Stimulated activated CD4-positive, alpha-beta T cell treated with anti-CD3 and anti-CD28 coated beads, Interleukin-1b, Interleukin-23, amount 100 ng/mL, for 1 hour (primary cell): ENCODE measurements at places on chromosomes 1 and 21.

DNA sequence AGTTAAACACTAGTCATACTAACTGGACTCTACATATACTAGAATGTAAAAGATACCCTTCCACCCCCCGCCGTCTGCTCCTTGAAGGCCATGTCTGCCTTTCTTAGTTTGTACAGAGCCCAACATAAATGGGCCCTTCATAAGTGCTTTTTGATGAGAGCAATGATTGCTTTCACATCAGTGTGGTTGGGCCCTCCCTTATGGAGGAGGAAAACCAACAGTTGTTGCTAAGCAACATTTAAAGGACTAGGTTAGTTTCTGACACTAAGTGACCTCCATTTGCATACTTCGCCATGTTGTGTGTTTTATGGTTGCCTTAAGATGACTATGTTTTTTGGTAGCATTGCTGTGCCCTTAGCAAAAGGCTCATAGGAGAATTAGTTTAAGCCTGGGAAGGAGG lies 182.0 kb upstream of the SGIP1 start:
- no peak for DNase-seq

- no peak for DNase-seq
Observed at GRCh38 chr1:12231276-12231595, 1.4 kb downstream of the VPS13D start.

- DNase-seq, result no peak
Observed at GRCh38 chr21:32253215-32253641, 25.6 kb downstream of the MIS18A start.

- DNase-seq, result no peak
Observed at GRCh38 chr1:84611091-84611490, 36.9 kb upstream of the CTBS start.

- DNase-seq, result no peak
Observed at GRCh38 chr1:5374192-5374591, 618.0 kb downstream of the NPHP4 start.

- no peak for DNase-seq
Observed at GRCh38 chr1:159944623-159945455, 574 bp downstream of the IGSF9 start.

DNA sequence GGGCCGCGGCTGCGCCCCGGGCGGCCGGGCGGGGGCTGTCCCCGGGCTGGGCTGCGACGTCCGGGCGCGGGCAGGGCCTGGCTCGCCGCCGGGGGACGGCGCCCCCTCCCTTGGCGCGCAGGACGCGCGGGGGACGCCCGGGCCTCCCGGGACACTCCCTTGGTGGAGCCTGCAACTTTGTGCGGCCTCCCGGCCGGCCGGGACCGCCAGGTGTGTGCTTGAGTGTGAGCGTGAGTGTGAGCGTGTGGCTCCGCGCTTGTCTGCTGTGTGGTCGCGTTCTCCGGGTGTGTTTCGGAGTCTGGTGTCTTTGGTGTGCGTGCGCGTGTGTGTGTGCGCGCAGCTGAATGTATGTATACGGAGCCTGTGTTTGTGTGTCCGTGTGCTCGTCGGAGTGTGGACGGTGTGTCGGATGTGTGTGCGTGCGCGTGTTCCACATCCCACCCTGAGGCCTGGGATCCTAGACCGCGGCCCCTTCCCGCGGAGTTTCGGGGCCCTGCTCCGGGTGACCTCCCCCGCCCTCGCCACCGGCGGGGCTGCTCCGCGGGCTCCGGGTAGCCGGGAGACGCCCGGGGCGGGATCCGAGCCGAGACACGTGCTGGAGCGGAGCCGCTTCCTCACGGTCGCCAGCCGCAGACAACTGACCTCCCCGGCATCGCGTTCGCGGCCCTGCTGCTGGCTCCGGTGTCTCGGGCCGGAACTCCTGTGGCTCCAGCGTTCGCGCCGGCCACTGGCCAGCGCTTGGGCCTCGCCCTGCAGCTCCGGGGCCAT lies 1.7 kb downstream of the PTPRU start:
- no peak for DNase-seq

- DNase-seq, result no peak
Observed at GRCh38 chr1:226033582-226033981, 28.9 kb upstream of the H3-3A start.

DNA sequence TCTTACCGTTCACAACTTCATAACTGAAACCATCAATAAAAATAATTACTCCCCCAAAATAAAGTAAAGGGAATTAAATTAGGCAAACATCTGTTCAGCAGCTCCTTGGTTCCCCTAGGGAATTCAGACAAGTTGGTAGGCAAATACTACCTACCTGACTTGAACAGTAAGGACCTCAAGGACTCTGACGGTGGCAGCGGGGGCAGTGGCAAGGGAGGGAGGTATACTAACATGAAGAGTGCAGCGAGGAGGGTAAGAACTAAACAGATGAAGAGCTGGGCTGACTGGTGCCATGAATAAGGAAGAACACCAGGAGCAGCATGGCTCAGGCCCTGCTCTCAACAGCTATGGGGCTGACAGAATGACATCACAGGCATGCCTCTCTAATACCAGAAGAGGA lies 33.1 kb downstream of the MTOR start:
- DNase-seq, result no peak

- no peak for DNase-seq
Observed at GRCh38 chr1:189496768-189497167, 980.9 kb downstream of the BRINP3 start.

GRCh38 chr1:61812916-61813315 lies 70.6 kb downstream of the PATJ start:
- DNase-seq, result no peak

DNA sequence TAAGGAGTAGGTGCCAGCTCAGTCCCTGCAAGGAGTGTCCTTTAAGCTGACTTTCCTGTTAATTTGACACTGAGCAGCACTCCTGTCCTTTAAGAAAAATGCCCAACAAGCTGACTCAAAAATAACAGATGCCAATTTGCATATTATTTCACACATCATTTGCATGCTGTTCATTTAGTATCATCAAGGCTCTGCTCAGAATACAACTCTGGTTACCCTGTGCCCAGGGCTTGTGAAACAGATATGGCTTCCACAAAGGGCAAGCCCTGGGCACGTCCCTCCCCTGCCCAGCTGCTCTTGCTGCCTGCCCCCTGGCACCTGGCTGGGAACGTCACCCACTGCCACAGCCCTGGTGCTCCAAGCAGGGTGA lies 10.3 kb downstream of the KCNN3 start:
- DNase-seq, result no peak

- DNase-seq, result no peak
Observed at GRCh38 chr1:77282187-77282865, 507 bp downstream of the AK5 start.
